Stimulated activated CD8-positive, alpha-beta memory T cell treated with anti-CD3 and anti-CD28 coated beads, Interleukin-4, amount 100 ng/mL, for 24 hours (primary cell): ENCODE measurements at places on chromosomes 1 and 21.

GRCh38 chr1:25063591-25064416 is 133.7 kb upstream of the RUNX3 start:
- no peak for DNase-seq

DNA sequence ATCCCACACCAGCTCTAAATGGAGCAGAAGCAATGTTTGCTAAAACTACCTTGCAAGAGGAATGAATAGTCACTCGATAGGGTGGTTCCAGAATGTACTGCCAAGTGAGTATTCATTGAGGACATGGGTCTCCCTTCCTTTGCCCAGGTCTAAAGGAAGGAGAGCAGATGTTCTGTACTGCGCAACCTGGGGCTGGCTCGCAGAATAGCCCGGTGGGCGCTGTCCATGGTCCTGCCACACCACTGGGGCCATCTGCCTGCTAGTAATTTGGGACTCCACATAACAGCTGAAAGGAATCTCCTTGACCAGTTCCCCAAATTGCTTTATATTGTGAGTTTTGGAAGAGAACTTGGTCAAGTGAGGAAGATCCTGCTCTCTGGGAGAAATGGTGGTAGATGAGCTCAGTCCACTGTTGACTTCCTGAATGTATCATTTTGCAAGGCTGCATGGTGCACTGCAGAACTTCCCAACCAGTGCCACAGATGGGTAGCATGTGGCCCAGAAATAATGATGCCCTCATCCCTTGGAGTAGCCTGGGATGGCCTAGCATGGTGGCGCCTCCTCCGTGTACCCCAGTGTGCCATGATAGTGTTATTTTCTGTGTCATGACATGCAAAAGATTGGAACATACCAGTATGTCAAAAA is 5.7 kb downstream of the SLC6A17 start:
- peak; percentile 15 for DNase-seq

DNA sequence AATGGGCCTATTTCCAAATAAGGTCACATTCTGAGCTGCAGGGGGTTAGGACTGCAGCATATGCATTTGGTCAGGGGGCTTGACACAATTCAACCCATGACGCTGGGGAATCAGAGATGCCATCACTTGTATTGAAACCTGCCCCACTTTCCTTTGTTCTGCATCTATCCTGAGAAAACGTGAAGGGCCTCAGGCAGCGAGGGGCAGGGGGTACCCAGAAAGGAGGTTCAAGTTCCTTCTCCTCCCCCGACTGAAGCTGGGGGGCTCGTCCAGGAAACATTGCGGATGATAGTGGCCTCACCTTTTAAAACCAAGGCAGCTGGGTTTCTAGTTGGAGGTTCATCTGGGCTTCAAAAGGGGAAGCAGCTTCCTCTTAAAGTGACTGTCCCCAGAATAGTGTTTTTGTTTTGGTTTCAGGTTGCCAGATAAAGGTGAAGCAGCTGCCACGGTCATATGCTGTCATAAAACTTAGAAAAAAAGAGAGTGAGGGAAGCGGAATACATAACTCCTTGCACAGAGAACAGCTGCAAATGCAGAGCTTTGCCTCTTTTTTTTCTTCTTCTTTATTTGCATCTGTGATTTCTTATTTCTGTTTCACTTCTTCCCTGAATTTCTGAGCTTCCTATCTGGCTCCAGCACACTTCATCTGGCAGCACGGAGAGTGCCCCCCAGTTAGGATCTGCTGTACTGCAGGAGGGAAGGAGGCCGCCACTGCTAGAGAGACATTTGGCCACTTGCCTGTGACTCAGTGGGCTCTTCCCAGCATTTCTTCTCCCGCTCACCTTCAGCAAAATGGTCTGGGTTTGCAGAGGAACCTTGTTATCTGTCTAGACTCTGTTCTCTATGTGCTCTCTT is 142.0 kb downstream of the AJAP1 start:
- DNase-seq: no peak

- DNase-seq: no peak
These were observed 12.9 kb downstream of the FAM177B start for GRCh38 chr1:222749927-222750326.

- DNase-seq: no peak
These were observed 9.8 kb downstream of the PEX14 start for GRCh38 chr1:10484521-10484920.

DNA sequence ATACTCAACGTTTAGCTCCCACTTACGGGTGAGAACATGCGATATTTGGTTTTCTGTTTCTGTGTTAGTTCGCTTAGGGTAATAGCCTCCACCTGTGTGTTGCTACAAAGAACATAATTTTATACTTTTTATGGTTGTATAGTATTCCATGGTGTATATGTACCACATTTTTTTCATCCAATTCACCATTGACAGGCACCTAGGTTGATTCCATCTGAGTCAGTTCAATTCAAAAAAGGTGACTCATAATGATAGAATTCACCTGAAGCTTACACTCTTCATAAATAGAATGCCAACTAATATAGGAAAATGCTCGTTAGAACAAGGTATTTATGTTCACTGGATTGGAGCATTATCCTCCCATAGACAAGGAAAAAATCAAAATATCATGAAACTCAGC is 38.5 kb downstream of the RGS4 start:
- no peak for DNase-seq

GRCh38 chr1:87126886-87127505 is 201.7 kb upstream of the LMO4 start:
- no peak for DNase-seq

GRCh38 chr1:19640363-19641316 is 3.5 kb upstream of the NBL1 start:
- DNase-seq: no peak

DNA sequence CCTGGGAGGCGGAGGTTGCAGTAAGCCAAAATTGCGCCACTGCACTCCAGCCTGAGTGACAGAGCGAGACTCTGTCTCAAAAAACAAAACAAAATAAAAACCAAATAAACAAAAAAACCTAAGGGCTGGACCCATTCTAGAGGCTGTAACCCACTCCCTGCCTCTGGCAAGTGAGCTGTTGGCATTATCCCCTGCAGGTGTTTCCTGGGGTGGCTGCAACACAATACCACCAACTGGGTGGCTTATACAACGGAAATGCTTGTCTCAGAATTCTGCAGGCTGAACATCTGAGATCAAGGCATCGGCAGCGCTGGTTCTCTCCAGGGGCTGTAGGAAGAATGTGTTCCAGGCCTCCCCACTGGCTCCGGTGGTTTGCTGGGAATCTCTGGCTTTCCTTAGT is 15.2 kb downstream of the LRRC38 start:
- DNase-seq: no peak

- no peak for DNase-seq
These were observed 62.1 kb upstream of the CD55 start for GRCh38 chr1:207259391-207259790.

DNA sequence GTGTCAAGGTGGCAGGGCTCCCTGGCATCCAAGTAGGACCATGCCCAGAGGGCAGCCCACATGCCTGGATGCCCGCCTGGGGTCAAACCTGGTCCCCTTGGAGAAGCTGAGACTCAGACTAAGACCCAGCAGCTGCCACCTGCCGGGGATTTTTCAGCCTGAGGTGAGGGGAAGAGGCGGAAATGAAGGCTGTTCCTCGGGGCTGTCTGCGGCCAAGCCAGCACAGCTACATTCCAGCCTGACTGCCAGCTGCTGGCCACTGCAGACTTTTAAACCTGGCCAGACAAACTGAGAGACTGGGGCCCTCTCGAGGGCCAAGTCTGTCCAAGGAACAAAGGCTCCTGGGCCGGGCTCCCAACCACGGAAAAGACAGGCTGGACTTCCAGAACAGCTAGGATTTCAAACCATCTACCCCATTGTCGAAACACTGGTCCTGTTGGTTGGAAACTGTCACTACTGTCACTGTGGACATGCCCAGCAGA is 21.9 kb upstream of the PLEKHG5 start:
- DNase-seq: no peak

- DNase-seq: no peak
These were observed 2.4 kb downstream of the RAB7B start for GRCh38 chr1:206000641-206001339.

- no peak for DNase-seq
These were observed 19.5 kb upstream of the EXO1 start for GRCh38 chr1:241828463-241829021.

GRCh38 chr1:41371630-41372599 is 10.7 kb downstream of the FOXO6 start:
- no peak for DNase-seq

DNA sequence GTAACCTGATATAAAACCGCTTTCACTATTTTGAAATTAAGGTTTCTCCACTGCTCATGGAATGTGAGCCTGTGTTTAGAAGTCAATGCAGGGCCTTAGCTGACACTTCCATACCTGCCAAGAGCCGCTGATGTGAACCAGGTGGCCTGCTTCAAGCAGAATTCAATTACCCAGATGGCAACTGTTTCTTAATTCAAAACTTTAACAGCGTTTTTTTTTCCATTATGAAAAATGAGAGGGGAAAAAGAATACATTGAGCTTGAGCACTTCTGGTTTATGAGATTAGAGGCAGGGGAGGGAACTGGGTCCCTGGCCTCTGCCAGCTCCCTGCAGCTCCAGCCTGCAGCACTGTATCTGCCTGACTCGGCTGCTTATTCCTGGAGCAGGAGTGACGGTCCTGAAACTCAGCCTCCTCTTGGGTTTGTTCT is 7.7 kb upstream of the ATP1A1 start:
- no peak for DNase-seq

GRCh38 chr1:109671067-109671466 is 3.2 kb downstream of the GSTM2 start:
- DNase-seq: no peak

DNA sequence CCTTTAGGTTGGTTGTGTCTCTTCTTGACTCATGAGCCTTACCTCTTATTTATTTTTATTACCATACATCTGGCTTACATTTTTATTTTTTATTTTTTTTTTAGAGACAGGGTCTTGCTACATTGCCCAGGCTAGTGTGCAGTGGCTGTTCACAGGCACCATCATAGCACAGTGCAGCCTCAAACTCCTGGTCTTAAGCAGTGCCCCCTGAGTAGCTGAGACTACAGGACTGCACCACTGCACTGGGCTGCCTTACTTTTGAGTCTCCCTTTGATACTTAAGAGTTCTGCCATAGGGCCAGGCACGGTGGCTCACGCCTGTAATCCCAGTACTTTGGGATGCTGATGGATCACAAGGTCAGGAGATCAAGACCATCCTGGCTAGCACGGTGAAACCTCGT is 76.4 kb upstream of the MACF1 start:
- no peak for DNase-seq

- peak; percentile 66 for DNase-seq
These were observed 29.3 kb downstream of the KRTAP10-1 start for GRCh38 chr21:44510508-44511218.

DNA sequence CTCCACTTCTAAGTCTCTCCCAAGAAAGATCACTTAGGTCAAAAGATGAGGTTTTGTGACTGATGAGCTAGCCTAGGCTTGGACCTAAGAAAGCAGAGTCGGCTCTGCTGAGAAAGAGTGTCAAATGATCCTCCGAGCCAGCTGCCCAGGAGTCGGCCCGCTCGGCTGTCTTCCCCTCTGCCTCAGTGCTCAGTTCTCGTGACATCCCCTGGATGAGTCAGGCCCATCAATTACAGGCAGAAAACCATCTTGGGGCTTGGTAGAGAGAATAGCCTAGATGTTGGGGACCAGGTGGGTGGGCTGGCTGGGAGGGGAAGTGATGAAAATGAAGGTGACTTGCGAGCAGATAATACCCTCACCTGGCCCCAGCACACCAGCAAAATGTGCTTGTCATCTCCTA is 60.5 kb downstream of the SLC66A1 start:
- DNase-seq: no peak

DNA sequence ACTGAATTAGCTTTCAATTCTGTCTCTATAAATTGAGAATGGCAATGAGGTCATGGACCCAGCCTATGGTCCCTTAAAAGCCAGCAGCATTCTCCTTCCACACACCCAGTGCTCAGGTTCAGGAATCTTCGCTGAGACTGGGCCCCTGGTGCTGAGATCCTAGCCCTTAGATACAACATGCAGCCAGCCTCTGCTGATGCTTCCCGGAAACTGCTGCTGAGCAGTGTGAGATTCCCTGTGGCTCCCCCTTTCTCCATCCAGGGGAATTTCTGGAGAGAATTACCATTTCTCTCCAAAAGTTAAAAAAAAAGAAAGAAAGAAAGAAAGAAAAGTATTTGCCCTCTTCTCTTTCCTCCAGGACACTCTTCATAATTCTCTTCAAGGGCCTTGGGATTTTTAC is 31.7 kb upstream of the RALGPS2 start:
- DNase-seq: no peak

- no peak for DNase-seq
These were observed 253.3 kb downstream of the PLPP3 start for GRCh38 chr1:56326056-56326455.

- no peak for DNase-seq
These were observed 60.7 kb upstream of the FMN2 start for GRCh38 chr1:240031009-240031408.

DNA sequence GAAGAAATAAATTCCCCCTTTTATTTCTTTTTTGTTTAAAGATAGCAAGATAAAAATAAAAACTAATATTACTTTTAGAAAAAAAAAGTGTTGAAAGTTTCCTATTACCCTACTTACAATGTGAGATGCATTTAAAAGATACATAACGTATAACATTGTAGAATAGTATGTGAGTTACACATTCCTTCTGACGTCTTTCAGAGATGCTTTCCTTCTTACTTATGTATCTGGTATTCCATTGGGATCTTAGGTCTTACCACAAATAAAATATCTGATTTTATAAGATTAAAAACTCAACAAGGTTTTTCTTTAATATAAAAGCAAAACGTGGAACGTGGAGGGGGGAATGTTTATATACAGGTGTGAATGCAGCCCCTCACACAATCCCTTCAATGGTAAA is 147.2 kb upstream of the ETS2 start:
- DNase-seq: no peak

- DNase-seq: no peak
These were observed 16.5 kb downstream of the TBX19 start for GRCh38 chr1:168297019-168297730.

GRCh38 chr1:26811708-26812107 is 14.8 kb upstream of the ZDHHC18 start:
- no peak for DNase-seq

- DNase-seq: no peak
These were observed 5.4 kb downstream of the TMEM59 start for GRCh38 chr1:54047384-54048305.

DNA sequence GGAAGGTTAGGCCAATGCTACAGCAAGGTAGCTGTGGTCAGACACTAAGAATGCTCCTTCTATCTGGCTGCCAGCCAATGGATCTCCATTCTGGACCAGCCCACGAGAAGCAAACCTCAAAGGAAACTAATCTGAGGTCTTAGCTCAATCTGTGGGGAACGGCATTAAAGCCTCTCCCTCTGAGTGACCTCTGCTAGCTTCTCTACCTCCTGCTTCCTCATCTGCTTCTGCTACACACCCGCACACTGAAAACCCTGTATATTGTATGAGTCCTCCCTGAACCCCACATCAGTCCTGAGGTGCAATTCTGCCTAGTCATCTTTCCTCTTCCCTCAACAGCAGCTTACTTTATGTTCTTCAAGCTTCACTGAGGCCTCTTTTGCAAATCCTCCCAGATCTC is 6.9 kb upstream of the GALE start:
- DNase-seq: no peak

- DNase-seq: no peak
These were observed 11.6 kb upstream of the AHDC1 start for GRCh38 chr1:27615346-27616192.

- no peak for DNase-seq
These were observed 136.0 kb upstream of the KLHDC7A start for GRCh38 chr1:18344755-18345154.

GRCh38 chr1:98698625-98699024 is 37.1 kb downstream of the SNX7 start:
- no peak for DNase-seq

- DNase-seq: no peak
These were observed 42.9 kb downstream of the IER5 start for GRCh38 chr1:181131255-181131941.
